GM12865 (cell line): ENCODE measurements at places on chromosomes 5 and 9.

GRCh38 chr5:39025456-39025855 is 48.7 kb downstream of the RICTOR start:
- DNase-seq = peak; percentile 20

GRCh38 chr9:130519927-130520326 is 59.5 kb upstream of the FUBP3 start:
- DNase-seq = no peak

DNA sequence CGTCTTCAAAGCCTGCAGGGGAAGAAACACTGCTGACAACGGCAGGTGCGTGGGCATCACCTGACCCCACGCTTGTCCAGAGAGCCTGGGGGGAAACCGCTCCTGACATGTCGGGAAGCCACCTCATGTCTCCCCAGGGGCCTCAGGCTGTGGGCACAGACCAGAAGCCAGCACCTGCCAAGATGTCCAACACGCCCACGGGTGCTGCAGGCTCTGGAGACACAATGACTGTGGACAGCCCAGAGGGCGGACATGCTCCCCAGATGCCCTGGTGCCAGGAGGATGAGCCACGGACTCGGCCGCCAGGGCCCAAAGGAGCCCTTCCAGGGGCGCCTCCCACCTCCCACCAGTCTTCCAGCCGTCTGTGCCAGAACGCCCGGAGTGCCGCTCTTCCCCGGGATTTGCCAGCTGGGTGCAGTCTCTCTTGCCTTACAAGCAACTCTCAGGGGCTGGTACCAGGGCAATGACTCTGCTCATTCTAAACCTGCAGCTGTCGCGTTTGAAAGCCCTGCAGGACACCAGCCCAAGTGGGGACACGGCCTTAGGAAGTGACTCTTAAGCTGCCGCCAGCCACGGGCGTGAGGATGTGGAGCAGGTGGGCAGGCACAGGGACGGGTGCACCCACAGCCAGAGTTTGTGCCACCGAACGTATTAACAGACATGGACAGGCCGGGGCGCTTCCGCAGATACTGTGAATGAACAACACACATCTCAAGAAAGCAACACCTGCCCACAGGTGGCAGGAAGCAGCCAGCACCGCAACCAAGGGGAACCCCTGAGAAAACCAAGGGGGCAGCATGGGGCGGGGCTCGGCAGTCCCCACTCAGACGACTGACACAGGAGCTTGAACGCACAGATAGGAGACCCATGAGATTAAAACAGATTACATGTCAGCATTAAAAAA is 6.8 kb upstream of the LHX3 start:
- DNase-seq = no peak

DNA sequence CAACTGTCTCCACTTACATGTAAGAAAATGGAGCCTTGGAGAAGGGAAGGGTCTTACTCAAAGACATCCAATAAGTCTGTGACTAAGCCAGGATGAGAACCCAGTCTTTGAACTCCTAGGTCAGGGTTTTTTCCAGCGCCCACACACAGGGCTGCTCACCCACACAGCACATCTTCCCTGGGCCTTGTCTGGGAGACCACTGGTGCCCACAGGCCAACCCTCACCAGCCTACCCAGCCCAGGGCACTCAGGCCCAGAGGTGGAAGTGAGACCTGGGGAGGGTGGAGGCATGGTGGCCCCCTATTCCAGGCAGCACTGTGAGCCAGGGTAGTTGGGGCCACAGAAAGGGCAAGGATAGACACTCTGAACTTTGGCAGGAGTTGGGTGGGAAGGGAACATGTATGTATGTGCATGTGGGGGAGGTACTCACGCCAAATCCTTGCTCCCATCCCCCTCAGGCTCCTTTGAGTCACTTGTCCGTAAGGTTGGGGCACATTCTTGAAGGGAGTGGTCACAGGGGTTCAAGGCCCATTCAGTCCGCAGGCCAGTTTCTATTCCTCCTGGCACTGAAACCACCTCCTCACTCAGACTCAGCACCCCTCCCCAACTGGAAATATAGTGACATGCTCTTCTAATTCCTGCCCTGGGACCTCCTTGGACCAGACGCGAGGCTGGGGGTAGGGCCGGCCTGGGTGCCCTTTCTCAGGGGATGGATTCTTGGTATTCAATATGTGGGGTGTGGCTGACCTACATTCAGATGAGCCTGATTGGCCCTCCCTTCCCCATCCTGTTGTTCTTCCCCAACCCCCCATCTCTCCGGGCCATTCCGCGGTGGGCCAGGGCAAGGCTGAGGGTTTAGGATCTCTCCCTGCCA is 2.9 kb upstream of the SLC4A9 start:
- peak; percentile 35 for DNase-seq

DNA sequence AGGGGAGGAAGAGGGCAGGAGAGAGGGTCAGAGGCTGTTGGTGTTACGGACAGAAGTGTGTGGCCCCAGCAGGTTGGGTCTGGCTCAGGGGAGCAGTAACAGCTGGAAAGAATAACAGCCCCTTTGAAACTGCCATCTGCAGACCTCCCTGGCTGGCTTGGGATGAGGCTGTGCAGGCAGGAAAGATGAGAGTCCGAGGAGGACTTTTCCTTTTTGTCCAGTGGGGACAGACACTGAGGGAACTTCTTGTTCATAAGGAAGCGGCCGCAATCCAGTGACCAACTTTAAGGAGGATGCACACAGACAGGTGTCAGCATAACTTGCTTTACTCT is 14.8 kb upstream of the PLEKHG4B start:
- no peak for DNase-seq

DNA sequence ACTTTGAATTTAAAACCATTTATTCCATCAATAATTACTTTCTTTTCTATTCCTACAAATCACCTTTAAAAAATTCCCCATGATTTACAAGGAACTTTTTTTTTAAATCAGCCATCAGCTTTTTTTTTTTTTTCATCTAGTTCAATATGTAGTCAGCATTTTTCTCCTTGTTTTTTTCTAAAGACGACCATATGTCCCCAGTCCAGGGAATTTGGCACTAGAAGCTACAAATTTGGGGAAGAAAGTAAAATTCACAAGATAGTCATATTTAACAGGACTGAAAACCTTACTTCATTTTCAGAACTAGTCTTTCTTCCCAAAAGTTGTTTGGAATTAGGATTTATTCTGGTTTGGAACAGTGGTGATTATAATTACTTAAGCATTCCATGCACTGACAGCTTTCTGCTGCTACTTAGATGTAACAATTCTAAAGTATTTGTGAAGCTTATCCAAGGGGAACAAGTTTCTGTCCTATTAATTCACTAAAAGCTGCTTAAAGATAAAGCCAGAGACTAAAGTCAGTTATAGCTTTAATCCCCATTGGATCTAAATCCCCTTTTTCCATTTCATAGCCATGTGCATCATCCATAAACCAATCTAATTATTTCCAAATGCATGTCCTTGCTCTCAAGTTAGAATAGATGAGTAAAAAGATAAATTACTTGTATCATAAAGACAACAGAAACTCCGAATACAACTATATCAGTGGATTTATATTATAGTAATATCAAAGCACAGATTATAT is 7.4 kb upstream of the SNCAIP start:
- DNase-seq = no peak

- DNase-seq = peak; percentile 88
Measured at GRCh38 chr9:94656200-94656599, 16.9 kb upstream of the FBP1 start.

- DNase-seq = no peak
Measured at GRCh38 chr5:41182666-41183065, 30.7 kb downstream of the C6 start.

- DNase-seq = no peak
Measured at GRCh38 chr5:144405991-144406390, 235.3 kb downstream of the KCTD16 start.

DNA sequence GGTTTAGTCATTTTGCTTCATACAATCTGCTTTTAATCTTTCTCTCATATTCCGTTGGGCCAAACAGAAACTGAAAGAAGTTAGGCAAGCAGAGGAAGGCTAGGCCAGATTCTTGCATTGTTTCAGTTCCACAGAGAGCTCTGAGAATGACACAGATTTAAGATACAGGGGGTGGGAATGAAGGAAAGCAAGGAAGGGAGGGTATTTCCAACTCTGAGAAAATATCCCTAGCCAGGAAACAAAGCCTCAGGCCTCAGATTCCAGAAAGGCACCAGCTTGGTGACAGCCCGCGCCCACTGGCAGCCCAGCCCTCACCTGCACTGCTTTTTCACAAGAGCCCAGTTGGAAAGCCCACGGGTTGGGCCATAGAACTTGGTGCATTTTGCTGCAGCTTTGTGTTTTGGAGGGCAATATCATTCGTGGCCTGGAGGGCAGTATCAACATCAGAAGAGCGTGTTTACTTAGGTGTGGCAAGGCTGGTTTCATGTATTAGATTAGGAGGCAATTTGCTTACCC is 63.5 kb downstream of the ENC1 start:
- DNase-seq = peak; percentile 81

GRCh38 chr5:72266862-72267261 is 53.2 kb downstream of the MRPS27 start:
- no peak for DNase-seq

GRCh38 chr5:63131626-63132285 is 553.1 kb downstream of the LRRC70 start:
- no peak for DNase-seq

DNA sequence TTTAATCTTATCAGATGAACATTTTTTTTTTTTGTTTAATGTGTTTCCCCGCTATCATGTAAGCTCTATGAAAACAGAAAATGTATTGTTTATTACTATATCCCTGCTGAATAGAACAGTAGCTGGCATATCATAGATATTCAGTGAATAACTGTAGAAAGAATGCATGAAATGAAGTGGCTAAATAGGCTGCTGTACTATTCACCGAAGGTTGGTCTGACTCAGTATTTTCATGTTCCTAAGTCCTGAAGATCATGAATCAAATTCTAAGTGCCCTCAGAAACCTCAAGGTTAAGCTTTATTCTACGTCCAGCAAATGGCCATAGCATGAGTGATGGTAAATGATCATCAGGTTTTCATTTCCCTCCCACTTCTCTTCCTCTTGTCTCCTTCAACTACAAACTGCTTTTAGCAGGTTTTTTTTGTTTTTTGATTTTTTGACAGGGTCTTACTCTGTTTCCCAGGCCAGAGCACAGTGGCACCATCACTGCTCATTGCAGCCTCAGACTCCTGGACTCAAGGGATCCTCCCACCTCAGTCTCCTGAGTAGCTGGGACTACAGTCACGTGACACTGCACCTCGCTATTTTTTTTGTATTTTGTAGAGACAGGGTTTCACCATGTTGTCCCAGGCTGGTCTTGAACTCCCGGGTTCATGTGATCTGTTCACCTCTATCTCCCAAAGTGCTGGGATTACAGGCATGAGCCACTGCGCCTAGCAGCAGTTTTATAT is 19.1 kb upstream of the ZFAND5 start:
- no peak for DNase-seq

- no peak for DNase-seq
Measured at GRCh38 chr9:135887021-135887507, 20.3 kb downstream of the CAMSAP1 start.

DNA sequence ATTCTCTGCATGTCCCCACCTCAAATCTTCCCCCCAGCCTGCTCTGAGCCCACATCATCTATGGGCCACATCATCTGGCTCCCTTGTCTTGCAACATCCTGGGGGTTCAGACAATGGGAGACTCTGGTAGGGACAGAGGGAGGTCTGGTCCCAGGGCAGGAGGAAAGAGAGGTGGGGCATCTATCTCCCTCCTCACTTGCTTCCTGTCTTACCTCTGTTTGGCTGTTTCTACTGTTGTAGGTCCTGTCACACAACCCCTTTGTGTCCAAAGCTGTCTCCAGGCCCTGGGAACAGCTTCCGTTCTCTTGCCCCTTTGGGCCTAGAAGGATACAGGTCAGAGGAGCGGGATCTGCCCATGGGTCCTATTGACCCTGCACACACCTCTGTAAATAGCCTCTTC is 227.2 kb downstream of the NSG2 start:
- DNase-seq = peak; percentile 31

- DNase-seq = no peak
Measured at GRCh38 chr5:72126796-72127195, 19.5 kb downstream of the MAP1B start.

GRCh38 chr9:124218438-124218982 is 39.2 kb upstream of the NEK6 start:
- peak; percentile 90 for DNase-seq

DNA sequence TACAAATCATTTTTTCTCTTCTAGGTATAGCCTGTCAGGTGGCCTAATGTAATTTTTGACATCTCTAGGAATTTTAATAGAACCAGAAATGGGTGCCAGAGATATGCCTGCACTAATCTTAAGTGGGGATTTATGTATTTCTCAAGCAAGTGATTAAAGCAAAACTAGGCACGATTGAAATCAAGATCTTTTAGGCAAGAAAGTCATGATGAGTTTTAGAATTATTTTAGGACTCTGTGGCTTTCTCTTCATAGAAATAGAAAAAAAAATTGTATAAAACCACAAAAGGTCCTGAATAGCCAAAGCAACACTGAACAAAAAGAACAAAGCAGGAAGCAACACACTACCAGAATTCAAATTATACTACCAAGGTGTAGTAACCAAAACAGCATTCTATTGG is 952 bp upstream of the AMACR start:
- no peak for DNase-seq

DNA sequence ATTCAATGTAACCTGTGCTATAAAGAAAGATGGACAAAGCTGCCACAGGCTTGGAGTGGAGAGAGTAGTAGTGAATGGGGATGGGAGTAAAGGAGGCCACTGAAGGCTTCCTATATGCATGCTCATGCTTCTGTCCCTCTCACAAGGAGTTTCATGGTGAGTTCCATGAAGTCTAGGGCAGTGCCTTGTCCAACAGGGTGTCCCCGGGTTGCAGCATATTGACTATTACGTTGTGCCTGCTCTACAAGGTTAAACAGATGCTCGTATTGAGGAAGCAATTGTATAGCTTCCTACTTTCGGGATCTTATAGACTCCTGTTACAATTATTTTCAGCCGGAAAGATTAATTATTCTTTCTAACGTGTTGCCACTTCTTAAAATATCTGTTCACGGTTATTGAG is 129.1 kb upstream of the PIK3R1 start:
- DNase-seq = no peak

DNA sequence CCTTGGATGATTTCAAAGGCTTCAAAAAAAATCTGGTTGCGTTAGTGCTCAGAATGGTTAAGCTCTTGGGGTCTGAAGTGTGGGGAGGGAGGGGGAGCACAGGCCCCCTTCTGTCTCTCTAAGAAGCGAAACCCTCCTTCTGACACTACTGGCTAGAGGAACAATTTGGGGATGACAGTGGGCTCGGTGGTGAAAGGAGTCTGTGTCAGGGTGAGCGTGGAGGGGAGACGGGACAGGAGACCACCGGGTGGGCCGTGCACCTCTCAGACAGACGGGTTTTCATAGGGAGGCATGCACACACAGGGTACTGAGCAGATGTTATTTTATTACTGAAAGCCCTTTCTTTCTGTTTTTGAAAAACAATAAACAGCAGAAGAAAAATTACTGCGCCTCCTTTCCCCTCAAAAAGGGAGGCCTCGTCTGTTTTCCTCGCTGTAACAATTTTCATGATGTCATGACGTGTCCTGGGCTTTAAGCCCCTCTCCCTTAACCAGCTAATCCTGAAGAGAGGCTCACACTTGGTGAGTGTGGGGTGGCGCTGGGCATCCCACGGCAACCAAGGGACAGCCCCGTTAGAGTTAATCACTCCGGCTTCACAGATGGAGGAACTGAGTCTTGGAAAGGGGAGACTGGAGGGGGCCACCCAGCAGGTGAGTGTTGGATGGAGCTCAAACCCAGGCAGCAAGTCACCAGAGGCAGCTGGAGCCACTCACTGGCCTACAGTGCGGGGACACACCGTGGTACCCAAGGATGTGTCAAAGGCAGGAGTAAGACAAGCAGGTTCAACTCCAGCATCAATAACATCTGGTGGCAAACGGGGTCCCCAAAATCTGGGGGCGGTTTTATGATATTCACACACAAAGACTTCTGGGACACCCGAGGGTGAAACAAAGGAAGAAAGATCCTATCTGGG is 53.4 kb downstream of the PTCH1 start:
- no peak for DNase-seq
